ENCODE measurements at places on chromosomes 3 and 15.

DNA sequence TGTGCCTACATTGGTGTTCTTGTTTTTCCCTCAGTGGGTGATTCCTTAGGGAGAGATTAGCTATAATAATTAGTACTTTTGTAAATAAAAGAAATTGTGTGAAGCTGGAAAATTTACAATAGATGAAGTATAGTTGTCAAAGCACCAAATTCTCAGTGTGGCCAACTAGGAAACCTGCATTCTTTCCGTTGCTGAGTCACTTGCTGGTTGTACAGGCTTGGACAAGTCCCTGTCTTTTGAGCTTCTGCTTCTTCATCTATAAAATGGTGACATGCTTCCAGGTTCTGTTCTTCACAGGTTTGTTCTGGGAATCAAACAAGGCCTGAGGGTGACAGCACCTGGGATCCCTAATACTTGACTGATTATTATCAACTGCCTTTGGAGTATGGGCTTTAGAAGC, 184.1 kb upstream of the HES1 start:
- no peak for DNase-seq

- DNase-seq = no peak
Observed at GRCh38 chr15:74184582-74185091, 11.1 kb downstream of the ISLR start.

GRCh38 chr3:136146981-136147729, 49.0 kb downstream of the MSL2 start:
- no peak for DNase-seq

DNA sequence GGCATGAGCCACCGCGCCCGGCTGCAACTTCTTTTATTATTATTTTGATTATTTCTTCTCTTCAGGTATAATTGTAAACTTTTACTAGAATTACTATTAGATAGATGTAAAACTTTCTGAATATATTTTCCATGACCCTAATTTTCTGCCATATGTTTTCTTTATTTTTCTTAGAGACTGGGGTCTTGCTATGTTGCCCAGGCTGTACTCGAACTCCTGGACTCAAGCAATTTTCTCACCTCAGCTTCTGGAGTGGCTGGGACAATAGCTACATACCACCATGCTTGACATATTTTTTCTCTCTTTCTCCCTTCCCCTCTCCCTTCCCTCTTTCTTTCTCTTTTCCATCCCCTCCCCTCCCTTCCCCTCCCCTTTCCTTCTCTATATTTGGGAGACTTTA, 29.6 kb upstream of the CHST2 start:
- no peak for DNase-seq

DNA sequence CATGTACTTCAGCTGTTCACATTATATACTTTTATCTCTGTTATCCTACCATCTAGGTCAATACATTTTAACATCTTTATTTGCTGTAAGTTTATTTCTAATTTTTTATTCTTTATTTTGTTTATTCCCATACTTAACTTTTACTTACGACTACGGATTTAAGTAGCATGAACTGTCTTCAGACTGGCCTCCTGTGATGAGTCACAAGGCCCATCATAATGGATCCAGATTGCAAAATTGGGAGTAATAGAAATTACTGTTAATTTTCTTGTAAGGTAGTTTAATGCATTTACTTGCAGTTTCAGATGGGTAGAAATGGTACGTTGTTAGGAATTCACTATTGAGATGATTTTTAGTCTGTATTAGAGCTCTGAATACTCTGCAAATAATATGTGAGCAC, 45.9 kb downstream of the PPARG start:
- DNase-seq = no peak

GRCh38 chr3:156389449-156389950, 165.4 kb downstream of the SSR3 start:
- DNase-seq = no peak

DNA sequence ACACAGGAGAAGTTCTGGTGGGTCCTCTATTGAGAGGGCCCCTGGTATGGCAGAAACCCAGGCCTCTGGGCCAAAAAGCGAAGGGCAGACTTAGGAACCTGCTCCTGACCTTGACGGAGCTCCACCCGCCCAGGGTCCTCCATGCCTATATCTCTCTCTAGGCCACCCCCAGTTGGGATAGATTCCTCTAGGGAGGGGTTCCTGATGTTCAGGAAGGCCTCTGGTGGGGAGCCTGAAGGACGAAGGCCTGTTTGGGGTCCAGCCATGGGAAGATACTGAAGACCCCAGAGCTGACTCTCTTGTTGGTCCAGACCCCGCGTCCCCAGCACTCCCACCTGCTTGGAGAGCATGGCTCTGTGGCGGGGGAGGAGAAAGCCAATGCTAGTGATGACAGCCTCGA, 104.2 kb downstream of the CORO2B start:
- no peak for DNase-seq
